ENCODE measurements at places on chromosomes 4 and X. TPM values are rescaled to one million over a fixed set of nuclear protein-coding genes. Genes with fewer than 3 reads are reported as not detected.

GRCh38 chr4:8409264-8410065 lies 31.1 kb downstream of the ACOX3 start:
- DNase-seq = peak; percentile 39

- no peak for DNase-seq
Measured at GRCh38 chr4:176406297-176406696, 86.5 kb downstream of the SPCS3 start.

GRCh38 chrX:140149761-140150160 lies 184.4 kb upstream of the CXorf66 start:
- no peak for DNase-seq

The SPIN4 gene
- total RNA-seq = 0.79 TPM

- no peak for DNase-seq
Measured at GRCh38 chrX:107632346-107632745, 4.0 kb downstream of the PRPS1 start.

DNA sequence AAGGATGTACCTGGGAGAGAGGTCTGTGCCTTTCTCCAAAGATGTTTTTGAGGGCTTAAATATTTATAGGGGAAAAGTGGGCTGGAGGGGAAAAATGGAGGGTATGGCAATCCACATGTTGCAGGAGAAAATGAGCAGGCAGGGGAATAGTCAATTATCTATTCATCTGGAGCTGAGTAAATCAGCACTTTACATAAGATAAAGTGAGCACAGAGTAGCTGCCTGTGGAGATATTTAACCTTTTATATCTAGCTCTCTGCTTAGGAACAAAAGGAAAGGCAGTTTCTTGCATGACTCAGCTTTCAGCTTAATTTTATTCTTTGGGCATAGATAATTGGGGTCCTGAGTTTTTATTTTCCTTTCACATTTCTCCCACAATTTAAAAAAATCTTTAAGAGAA lies 93.6 kb upstream of the NPY2R start:
- no peak for DNase-seq

The SH3D19 gene
- 0.56 TPM for total RNA-seq

The RS1 gene
- total RNA-seq = not detected

GRCh38 chr4:76657443-76657842 lies 222.4 kb downstream of the SHROOM3 start:
- no peak for DNase-seq

The SSX4 gene
- total RNA-seq = not detected

The RIBC1 gene
- 1.5 TPM for total RNA-seq

DNA sequence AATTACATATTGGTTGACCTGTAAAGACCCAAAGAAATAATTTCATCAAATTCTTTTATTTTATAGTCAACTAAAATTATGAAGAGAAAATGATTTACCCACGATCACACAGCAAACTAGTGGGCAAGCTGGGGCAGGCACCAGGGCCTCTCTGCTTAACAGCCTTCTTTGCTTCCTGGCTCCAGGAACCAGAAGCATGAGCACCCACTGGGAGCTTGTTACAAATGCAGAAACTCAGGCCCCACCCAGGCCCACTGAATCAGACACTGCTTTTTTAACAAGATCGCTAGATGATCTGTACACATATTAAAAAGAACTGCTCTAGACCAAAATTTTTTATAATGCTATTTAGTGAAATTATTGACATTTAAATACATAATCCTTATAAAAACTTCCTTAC lies 95.0 kb downstream of the GEMIN8 start:
- DNase-seq = no peak

DNA sequence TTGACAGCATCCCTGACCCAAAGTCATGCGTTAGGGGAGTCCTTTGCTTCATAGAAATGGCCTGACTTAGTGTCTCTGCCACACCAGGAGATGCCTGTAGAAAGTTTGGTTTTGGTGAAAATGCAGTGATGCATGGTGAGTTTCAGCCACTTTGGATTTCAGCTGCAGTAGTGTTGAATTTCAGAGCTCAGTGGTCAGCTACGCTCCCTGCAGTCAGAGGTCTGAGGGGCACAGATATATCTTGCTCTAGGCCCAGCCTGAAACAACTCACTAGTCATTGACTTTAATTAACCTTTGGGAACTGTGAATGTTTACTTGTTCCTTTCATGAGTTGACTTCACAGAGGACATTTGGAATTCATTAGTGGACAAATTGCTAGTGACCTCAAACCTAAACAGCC lies 17.5 kb downstream of the RBMX2 start:
- no peak for DNase-seq

The NPY1R gene
- 0.05 TPM for total RNA-seq

The HSD17B13 gene
- not detected for total RNA-seq

The CXCL1 gene
- not detected for total RNA-seq

- no peak for DNase-seq
Measured at GRCh38 chr4:184815046-184815877, 10.5 kb downstream of the ACSL1 start.

The MAGEA2B gene
- total RNA-seq = not detected

The HSPA4L gene
- 0.08 TPM for total RNA-seq

DNA sequence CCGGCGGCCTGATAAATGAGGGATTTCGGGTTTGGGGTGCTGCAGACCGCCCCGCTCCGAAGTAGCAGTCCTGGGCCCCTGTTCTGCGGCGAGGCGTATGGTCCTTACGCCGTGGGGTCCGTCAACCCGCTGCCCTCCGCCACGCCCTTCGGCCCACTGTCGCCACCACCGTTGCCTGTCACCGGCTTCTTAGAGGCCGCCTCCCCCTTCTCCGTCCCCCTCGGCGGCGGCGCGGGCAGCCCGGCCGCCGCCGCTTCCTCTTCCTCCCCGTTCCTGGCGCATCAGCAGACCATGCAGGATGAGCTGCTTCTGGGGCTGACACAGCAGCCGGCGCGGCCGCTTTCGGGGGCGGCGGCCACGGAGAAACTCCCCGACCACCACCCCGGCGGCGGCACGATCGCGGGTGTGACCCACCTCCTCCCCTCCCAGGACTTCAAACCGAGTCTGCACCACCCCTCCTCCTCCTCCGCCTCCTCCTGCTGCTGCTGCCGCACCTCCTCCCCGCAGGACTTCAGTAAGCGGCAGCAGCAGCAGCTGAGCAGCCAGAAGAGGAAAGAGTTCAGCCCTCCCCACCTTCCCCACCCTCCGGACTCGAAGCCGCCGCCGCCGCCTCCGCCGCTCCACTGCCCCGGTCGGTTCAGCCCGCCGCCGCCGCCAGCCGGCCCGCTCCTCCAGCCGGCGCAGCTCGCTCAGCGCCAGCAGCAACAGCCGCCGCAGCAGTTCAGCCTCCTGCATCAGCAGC lies 549 bp downstream of the CPEB2 start:
- DNase-seq = peak; percentile 81

- no peak for DNase-seq
Measured at GRCh38 chr4:136281307-136281706, 1251.0 kb downstream of the PCDH18 start.

DNA sequence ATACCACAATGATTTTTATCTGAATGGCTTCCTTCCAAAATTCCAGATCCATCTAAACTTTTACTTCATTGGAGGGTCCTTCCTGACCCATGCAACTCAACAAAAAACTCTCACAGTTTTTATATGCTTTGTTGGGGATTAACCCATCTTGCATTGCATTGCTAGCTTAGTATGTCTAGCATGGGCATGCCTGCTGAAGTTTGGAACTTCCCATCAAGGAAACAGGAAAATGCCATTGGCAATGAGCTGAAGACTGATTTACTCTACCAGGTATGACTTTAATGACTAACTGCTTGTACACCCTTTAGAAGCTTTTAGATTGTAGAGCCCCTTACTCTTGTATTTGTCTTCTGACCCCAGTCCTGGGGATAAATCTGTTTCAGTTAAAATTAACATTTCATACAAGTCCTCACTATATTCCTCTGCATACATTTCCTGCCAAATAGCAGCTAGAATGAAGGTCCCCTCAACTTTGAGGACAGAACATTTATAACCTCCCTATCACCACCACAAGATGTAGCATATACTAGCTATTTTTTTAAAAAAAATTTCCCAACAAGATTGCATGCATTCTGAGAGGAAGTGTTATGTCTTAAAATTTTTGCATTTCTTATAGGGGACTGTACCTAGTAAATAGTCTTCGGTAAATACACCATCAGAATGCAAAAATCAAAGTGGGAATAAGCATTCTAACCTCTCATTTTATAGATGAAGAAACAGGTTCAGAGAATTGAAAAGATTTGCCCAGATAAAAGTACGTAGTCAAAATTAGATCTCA lies 52.5 kb upstream of the ATXN3L start:
- no peak for DNase-seq

The ZNF711 gene
- 0.53 TPM for total RNA-seq

DNA sequence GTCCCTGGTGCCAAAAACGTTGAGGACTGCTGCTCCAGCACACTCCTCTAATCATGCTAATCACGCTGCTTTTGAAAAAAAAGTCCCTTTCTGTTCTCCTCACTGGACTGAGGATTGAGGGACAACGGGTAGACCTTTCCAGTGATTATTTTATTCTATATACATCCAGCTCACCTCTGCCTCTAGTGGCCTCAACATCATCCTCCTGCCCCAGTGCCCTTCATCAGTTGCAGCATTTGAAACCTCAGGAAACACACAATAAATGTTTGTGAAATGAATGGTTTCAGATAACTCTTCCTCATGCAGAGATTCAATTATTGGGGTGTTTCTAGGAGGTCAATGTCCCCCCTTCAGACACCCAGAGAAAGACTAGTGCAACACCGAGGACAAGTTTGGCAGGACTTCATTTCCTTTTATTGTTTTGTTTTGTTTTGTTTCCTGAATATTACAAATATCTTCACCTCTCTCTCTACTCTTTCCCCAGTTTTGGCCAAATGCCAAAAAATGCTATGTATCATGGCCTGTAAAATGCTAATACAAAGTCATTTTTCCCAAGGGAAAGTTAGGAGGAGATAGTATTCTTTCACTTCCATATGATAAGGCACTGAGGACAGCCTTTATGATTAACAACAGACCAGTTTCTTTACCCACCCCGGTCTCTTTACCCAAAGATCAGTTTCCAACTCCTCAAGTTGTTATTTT lies 460.1 kb upstream of the SLIT2 start:
- no peak for DNase-seq

DNA sequence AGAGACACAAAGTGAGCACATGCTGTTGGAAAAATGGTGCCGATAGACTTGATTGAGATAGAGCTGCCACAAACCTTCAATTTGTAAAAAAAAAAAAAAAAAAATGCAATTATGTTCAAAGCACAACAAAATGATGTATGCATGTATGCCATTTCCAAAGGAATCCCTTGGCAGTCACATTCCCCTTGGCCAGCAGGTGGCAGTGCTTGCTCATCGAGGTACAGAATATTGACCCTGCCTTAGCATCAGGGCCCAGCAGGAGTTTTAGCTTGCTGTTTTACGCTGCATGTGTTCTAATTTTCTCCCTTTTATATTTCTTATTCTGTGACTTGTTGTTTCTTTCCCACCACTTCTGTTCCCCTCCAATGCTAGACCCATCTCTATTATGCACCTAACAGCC lies 34.5 kb upstream of the CYBB start:
- DNase-seq = peak; percentile 77

DNA sequence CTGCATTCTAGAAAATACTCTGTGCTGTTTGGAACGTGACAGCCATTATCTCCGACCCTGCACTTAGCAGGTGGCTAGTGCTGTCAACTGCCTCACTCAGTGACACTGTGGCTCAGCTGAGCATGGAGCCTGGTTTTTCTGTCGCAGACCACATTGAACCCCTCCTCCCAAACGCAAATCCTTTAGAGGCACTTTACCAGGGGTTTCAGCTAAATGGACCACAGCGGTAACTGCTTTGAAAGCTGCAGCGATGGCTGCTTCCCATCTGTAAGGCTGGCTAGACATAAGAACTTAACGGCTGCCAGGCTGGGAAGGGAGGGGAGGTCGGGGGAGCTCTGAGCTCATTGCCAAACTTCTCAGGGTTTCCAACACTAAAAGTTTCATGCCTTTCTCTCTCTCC lies 8.1 kb downstream of the SLC34A2 start:
- no peak for DNase-seq

- no peak for DNase-seq
Measured at GRCh38 chrX:87140800-87141483, 376.7 kb upstream of the KLHL4 start.

DNA sequence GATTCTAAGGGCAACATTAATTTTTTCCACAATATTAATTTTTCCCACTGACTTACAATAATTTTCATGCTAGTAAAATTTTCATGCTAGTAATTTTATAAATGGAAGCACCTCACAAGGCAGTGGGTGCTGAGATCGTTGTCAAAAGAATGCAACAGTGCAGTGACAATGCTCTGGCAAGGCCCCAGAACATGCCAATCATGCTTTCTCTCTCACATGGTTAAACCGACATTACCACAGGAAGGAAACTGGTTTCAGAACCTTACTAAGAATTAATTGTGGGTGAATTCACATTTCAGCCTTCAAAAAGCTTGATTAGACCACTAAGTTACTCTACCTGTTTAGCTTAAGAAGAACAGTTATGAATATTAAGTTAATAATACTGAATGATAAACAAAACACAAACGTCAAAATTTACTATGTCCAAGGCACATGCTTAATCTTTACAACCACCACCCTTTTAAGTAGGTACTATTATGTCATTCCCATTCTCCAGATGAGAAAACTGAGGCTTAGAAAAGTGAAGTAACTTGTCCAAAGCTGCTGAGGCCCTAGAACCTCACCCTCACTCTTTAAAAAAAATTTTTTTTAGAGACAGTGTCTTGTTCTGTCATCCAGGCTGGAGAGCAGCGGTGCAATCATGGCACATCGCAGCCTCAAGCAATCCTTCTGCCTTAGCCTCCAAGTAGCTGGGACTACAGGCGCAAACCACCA lies 10.0 kb upstream of the OPHN1 start:
- DNase-seq = no peak

The STAG2 gene
- total RNA-seq = 73.2 TPM

The NAP1L2 gene
- total RNA-seq = 3.5 TPM

The DOCK11 gene
- total RNA-seq = 21.0 TPM

The ZNF595 gene
- total RNA-seq = 2.0 TPM
